ENCODE measurements at places on chromosomes 1 and 21. TPM values are rescaled to one million over a fixed set of nuclear protein-coding genes. Genes with fewer than 3 reads are reported as not detected.
A peak's percentile ranks its signal among the peaks of the same experiment; 100 is the strongest.

DNA sequence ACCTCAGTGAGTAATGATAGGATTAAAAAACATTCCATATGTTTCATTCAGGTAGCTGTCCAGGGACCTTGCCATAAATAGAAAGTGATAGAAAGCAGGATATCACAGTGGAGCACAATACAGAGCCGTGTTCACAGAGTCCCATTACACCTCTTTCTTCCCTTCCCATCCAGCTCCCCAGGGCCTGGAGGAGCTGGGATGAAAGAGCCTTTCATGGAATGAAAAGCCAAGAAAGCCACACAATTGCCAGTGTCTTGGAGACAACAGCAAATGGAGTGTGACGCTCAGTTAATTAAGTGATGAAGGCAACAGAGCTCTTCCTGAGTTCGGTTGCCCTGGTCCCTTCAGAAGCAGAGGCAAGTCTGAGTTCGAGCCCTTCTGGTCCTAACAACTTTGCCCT lies 387.3 kb upstream of the PLXNA2 start:
- H3K27me3 ChIP-seq: no peaks in the 10 kb centered on the region
- no peak for DNase-seq
- H3K27ac ChIP-seq: peak overlapping the region; percentile 30
- H3K4me3 ChIP-seq: peak overlapping the region; percentile 20
- H3K36me3 ChIP-seq: no peaks in the 10 kb centered on the region

AMY2A gene
- not detected for total RNA-seq

GRCh38 chr1:42940851-42941639 lies 17.6 kb downstream of the SLC2A1 start:
- no peak overlapping the region for H3K4me3 ChIP-seq
- peak; percentile 89 for DNase-seq
- no peaks in the 10 kb centered on the region for H3K27me3 ChIP-seq
- H3K27ac ChIP-seq: peak overlapping the region; percentile 90
- peaks cover 71% of the 10 kb centered on the region for H3K4me1 ChIP-seq
- no peaks in the 10 kb centered on the region for H3K36me3 ChIP-seq

SKI gene
- total RNA-seq: 22.1 TPM

- H3K36me3 ChIP-seq: no peaks in the 10 kb centered on the region
- H3K27me3 ChIP-seq: no peaks in the 10 kb centered on the region
- H3K4me3 ChIP-seq: peak overlapping the region; percentile 84
- H3K4me1 ChIP-seq: peaks cover 20% of the 10 kb centered on the region
These were observed 911 bp downstream of the GNB1 start for GRCh38 chr1:1889847-1890505.

GRCh38 chr1:211037095-211037494 lies 96.9 kb downstream of the KCNH1 start:
- H3K27ac ChIP-seq: no peak overlapping the region
- H3K36me3 ChIP-seq: no peaks in the 10 kb centered on the region
- H3K4me3 ChIP-seq: no peak overlapping the region
- H3K27me3 ChIP-seq: no peaks in the 10 kb centered on the region
- DNase-seq: no peak
- no peaks in the 10 kb centered on the region for H3K4me1 ChIP-seq

- no peak for DNase-seq
- no peaks in the 10 kb centered on the region for H3K27me3 ChIP-seq
- no peaks in the 10 kb centered on the region for H3K4me1 ChIP-seq
- no peak overlapping the region for H3K4me3 ChIP-seq
- H3K36me3 ChIP-seq: no peaks in the 10 kb centered on the region
These were observed 64.4 kb downstream of the LHX9 start for GRCh38 chr1:197981561-197981960.

DNA sequence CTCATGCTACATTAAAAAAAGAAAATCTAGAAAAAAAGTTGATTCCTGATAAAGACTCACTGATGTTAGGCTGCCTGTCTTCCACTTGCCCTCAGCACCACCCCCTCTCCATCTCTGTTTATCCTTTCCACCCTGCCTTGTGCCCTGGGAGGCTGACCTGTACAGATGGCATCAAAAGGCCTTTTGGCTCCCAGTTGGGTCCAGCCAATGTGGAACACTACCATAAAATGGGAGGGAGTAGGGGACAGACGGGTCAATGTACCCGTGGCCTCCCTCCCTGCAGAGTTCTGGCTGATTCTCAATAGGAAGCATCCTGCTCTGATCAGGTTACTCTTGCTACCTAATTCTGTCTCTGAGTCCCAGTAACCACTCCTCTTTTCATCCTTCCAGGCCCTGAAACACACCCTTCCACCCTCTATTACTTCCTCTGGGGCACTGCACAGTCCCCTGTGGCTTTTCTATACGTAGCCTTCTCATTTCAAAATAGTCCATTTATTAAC lies 300.0 kb downstream of the HHIPL2 start:
- H3K36me3 ChIP-seq: no peaks in the 10 kb centered on the region
- H3K27me3 ChIP-seq: no peaks in the 10 kb centered on the region
- DNase-seq: no peak
- H3K4me1 ChIP-seq: no peaks in the 10 kb centered on the region

GRCh38 chr1:158121604-158122254 lies 59.0 kb upstream of the CD1D start:
- DNase-seq: no peak
- peaks cover 4% of the 10 kb centered on the region for H3K27me3 ChIP-seq
- H3K27ac ChIP-seq: no peak overlapping the region
- H3K36me3 ChIP-seq: no peaks in the 10 kb centered on the region
- no peak overlapping the region for H3K4me3 ChIP-seq
- H3K4me1 ChIP-seq: no peaks in the 10 kb centered on the region

SRM gene
- total RNA-seq: 39.7 TPM

DNA sequence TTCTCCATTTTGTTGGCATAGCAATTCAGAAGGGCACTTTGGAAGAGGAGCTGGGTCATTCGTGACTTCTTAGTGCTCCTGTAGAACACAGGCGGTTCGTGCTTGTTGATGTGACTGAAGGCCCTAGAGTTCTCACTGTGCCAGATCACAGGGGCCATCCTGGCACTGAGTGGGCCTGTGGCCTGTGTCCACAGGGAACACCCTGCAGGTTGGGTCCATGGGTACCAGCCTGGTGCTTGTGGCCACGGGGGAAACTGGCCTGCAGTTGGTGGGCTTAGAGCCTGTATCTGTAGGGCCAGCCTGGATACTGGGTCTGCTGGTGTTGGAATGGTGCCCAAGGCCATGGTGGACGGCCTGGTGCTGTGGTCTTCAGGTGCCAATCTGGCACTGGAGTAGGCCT lies 9.2 kb downstream of the OR2G3 start:
- H3K4me3 ChIP-seq: no peak overlapping the region
- DNase-seq: no peak
- no peaks in the 10 kb centered on the region for H3K36me3 ChIP-seq
- H3K27me3 ChIP-seq: no peaks in the 10 kb centered on the region

DNA sequence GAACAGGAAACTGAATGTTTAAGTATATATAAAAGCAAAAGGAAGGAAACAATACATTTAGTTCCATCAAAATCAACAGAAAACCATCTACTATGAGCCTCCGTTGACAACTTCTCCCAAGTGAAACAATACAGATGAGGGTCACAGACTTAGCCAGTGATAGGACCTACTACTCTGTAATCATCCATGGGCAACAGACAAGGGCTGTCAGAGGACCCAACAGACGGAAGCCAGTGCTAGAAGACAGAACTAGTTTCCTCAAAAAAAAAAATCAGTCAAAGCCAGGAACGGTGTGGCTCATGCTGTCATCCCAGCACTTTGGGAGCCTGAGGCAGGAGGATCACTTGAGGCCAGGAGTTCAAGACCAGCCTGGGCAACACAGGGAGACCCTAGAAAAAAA lies 20.6 kb downstream of the RERE start:
- no peak overlapping the region for H3K27ac ChIP-seq
- no peak overlapping the region for H3K4me3 ChIP-seq
- H3K4me1 ChIP-seq: no peaks in the 10 kb centered on the region
- H3K27me3 ChIP-seq: no peaks in the 10 kb centered on the region
- DNase-seq: no peak

CRYBG2 gene
- total RNA-seq: 0.66 TPM

GRCh38 chr1:75131565-75132241 lies 2.5 kb upstream of the LHX8 start:
- H3K36me3 ChIP-seq: no peaks in the 10 kb centered on the region
- H3K27ac ChIP-seq: no peak overlapping the region
- no peak for DNase-seq
- no peak overlapping the region for H3K4me3 ChIP-seq
- H3K4me1 ChIP-seq: no peaks in the 10 kb centered on the region

ITLN2 gene
- total RNA-seq: 10.7 TPM

GBP7 gene
- not detected for total RNA-seq

ACTN2 gene
- total RNA-seq: not detected

DNA sequence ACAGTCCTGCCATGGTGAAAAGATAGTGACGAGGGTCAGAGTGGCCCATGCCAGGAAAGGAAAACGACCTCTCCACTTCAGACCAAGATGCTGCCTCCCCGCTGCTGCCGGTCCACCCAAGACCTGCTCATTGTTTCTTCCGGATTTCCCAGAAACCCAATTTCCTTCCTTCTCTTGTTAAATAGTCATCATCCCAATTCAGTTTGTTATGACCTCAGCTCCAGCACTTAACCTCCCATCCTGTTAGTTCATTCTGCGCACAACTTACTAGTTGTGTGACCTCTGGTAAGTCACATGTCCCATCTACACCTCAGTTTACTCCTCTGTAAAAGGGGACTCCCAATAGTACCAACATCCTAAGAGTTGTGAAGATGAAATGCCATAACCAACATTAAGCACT lies 29.9 kb upstream of the PPP1R15B start:
- H3K27ac ChIP-seq: peak overlapping the region; percentile 90
- no peak for DNase-seq
- H3K36me3 ChIP-seq: no peaks in the 10 kb centered on the region
- no peak overlapping the region for H3K4me3 ChIP-seq
- peaks cover 32% of the 10 kb centered on the region for H3K4me1 ChIP-seq

HOOK1 gene
- 12.5 TPM for total RNA-seq

DNA sequence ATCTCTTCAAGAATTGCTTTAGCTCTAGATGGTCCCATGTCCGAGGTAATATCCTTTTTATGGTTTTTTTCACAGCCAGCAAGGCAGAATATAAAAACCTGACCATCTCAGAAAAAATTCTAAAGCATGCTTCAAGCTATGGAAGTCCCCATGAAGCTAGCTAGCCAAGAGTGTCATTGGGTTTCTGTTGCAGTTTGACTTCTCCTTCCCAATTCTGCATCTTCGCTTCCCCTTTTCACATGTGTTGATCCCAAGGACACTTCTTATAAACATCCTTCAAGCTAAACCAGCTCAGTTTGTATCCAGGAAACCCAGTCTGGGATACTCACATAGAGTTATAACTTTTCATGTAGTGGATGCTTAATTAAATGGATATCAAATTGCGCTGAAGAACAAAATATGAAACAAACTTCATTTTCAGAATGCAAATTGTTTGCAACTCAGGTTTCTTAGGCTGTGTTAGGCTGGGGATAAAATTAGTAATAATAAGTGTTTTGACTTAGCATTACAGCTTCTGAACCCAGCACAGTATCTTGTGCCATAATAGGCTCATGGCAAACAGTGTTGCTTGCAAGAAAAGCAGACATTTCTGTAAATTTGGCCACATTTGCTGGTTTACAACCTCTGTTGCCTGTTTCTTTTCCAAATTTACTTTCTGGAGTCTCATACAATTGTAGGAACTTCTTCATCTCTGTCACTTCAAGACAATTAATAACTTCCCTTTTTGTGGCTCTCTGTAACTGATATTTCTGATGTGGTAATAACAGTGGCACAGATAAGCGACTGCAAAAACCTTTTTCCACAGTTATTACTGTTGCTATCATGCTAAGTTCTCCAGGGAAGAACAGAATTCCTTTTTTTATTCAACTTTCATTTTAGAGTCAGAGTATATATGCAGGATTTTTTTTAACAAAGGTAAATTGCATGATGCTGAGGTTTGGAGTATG lies 53.2 kb downstream of the NCAM2 start:
- H3K36me3 ChIP-seq: no peaks in the 10 kb centered on the region
- no peak overlapping the region for H3K27ac ChIP-seq
- DNase-seq: no peak
- H3K27me3 ChIP-seq: no peaks in the 10 kb centered on the region
- no peaks in the 10 kb centered on the region for H3K4me1 ChIP-seq

DNA sequence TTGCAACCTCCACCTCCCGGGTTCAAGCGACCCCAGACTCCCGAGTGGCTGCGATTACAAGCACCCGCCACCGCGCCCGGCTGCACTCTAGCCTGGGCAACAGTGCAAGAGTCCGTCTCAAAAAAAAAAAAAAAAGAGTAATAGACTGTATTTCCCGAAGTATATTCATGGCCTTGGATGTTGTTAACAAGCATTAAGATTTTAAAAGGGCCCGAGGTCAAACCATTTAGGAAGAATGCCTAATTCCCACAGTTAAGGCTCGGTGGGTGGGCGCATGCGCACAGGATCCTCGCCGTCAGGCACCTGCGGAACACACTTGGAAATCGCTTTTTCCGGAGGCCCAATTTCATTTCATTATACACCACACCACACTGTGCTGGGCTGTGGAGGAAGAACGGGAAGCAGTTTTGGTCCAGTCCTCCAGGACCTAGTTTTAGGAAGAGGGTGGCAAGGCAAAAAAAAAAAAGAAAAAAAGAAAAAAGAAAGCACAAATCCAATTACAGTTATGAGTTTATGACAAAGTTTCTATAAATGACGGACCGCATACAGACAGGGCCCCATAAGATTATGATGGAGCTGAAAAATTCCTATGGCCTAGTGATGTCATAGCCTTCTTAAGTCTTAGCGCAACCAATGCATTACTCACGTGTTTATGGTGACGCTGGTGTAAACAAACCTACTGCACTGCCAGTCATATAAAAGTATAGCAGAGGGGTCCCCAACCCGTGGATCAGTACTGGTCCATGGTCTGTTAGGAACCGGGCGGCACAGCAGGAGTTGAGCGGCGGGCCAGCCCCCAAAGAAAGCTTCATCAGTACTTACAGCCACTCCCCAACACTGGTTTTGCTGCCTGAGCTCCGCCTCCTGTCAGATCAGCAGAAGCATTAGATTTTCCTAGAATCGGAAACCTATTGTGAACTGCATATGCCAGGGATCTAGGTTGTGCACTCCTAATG lies 38.2 kb downstream of the H3-3A start:
- no peaks in the 10 kb centered on the region for H3K27me3 ChIP-seq
- H3K4me1 ChIP-seq: no peaks in the 10 kb centered on the region
- H3K4me3 ChIP-seq: peak overlapping the region; percentile 62
- no peak overlapping the region for H3K27ac ChIP-seq
- DNase-seq: no peak

ALPL gene
- 2.9 TPM for total RNA-seq

DNA sequence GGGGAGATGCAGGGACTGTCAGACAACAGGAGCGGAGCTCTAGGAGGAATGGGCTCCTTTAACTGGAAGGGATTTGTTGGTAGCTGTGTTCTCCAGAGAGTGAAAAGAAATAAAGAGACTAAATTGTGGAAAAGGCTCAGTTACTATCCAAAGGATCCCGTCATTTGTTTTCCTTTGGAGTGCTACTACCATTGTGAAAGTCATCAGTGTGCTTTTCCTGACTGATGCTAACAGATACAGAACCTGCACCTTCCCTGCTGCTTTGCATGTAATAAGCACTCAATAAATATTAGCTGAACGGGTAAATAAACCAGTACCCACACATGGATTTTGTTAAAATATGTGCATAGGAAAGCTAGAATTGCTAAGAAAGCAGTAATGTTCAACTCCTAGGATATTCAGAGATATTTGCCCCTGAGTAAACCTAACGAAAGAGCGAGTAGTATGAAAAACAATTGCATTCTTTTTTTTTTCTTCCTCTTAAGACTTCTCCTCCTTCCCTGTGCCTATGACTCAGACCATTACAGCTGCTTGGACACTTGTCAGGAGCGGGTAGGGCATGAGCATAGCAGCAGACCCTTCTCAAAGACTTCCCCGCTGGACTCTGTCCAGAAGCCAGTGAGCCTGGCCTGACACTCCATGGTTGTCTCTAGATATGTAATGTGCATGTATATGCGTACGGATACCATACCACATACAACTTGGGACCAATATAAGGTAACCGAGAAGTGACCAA lies 41.7 kb downstream of the PTGFRN start:
- peak overlapping the region; percentile 55 for H3K27ac ChIP-seq
- no peak overlapping the region for H3K4me3 ChIP-seq
- H3K36me3 ChIP-seq: no peaks in the 10 kb centered on the region
- no peak for DNase-seq

All from breast epithelium (tissue), 4 donors.